ENCODE measurements at places on chromosomes 12 and 14. TPM values are rescaled to one million over a fixed set of nuclear protein-coding genes. Genes with fewer than 3 reads are reported as not detected.

- DNase-seq = no peak
Observed at GRCh38 chr12:20525064-20525610, 156.8 kb downstream of the PDE3A start.

DNA sequence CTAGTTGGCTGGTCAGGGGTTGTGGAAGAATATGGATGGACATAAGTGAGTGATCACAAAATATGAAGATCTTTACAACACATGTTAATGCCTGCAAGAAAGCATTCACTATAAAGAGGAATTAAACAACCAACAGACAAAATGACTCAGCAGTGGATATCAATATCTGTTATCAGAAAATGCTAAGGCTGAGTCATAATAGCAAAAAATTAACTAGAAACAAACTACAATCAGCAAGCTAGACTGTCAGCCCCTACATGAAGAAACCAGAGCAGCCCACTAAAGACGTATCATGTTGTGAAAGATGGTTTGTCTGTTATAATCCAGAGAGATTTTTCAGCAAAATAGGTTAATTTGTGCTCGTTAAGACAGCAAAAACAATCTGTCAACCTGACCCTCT, 472.9 kb downstream of the NELL2 start:
- DNase-seq = no peak

DNA sequence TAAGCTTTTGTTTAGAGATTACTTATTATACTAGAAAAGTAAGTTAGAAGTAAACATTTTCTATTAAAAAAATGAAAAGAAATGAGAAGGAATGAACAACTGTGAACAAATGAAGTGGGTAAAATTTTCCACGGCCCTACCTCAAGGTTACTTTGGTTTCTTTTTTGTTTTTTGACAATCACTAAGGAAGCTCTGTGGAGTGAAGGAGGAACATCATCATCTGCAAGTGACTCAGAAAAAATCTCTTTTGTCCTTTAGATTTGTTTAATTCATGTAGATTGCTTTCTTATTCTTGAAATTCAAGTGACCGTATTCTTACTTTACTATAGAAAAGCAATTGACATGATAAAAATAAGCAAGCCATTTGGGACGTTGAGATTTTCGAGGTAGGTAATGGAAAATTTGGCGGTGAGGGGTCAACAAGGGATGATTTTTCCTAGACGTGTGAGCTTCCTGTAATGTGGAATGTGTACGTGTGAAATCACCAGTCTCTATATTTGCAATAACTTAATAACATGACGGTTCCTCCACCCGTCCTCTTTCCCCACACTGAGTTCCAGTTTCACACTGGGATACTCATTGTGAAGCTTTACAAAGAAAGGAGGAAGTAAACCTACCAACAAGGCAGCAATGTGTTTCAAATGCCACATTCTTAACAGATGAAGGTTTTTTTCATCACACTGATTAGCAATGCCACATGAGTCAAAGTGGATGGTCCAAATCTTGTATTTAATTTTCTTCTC, 62.3 kb upstream of the EGLN3 start:
- DNase-seq = no peak

DNA sequence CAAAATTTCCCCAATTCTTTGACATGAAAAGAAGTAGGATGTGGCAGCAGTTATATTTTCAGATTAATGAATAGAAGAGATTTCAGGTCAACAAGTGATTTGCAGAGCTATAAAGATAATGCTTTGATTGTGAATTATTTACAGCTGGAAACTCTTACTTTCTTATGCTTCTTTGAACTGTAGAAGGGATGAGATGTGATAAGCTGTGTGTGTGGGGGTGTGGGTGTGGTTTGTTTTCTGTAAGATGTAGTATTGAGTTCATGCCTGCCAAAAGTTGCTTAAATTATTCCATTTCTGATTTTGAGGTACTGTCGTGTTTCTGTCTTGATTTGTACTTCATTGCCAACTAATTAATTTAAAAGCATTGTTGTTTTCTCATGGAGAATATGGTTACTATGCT, 22.7 kb downstream of the AEBP2 start:
- DNase-seq = no peak

The RDH16 gene
- 2.9 TPM for total RNA-seq

- DNase-seq = no peak
Observed at GRCh38 chr14:99182548-99183250, 89.3 kb downstream of the BCL11B start.

DNA sequence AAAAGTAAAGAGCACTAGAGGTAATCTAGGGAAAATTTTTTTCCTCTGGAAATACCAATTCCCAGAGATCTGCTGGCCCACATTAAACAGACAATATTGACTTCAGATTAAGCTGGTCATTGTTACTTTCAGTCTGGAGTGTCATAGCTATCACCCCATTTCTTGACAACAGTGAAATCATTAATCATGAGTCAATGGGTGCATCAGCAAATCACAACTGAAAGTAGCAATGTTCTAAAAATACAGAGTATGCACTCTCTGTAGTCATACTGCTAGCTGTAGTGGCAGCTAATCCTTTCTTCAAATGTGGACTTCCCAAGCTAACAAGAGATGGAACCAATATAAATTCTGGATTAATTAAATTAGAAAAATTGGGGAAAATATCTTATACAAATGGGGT, 129.9 kb downstream of the CPNE8 start:
- DNase-seq = no peak

- DNase-seq = no peak
Observed at GRCh38 chr12:2396448-2396871, 343.7 kb downstream of the CACNA1C start.

Measured in vagina (tissue), 2 donors.